Germinal center (tissue), 1 donor: ENCODE measurements at places on chromosomes 7 and 10.

DNA sequence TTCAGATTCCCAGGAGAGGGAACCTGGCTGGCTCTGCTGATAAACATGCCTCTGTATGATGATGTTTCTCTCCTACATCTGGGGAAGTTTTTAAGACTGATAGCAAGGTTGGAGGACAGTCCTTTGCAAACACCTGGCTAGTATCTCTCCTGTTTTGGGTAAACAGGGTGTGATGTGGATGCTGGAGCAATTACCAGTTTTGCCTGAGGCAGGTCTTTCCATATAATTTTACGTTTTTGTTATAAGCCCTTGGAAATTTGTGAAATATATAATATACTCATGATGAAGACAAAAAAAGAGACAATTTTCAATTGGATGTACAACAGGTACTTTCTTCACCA lies 138.6 kb downstream of the ADAM22 start:
- DNase-seq = no peak

GRCh38 chr10:88082806-88083596 lies 219.6 kb downstream of the PTEN start:
- DNase-seq = peak; percentile 54

GRCh38 chr7:158361326-158361946 lies 226.2 kb downstream of the PTPRN2 start:
- no peak for DNase-seq

DNA sequence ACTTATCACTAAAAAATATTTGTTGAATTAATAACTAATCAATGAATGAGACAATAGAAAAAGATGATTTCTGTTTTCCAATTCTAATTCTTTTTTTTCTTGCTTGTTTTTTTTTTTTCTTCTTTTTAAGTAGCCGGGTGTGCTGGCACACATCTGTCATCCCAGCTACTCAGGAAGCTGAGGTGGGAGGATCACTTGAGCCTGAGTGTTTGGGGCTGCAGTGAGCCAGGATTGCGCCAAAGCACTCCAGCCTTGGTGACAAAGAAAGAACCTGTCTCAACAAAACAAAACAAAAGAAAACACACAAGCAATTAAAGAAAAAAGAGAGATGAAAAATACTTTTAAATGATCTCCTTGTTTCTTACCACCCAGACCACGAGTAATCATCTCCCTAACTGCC lies 1109.3 kb downstream of the REEP3 start:
- DNase-seq = no peak

DNA sequence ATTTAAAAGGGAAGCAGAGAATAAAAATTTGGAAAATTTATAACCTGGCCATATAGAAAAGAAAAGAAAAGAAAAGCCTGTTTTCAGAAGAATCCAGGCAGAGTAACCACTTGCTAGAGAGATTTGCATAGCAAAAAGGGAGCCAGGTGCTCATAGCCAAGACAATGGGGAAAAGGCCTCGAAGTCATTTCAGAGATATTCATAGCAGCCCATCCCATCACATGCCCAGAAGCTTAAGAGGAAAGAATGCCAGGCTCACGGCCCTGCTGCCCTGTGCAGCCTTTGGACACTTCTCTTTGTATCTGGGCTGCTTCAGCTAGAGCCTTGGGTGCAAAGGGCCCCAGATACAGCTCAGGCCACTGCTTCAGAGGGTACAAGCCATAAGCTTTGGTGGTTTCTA lies 159.8 kb downstream of the CCDC7 start:
- no peak for DNase-seq

DNA sequence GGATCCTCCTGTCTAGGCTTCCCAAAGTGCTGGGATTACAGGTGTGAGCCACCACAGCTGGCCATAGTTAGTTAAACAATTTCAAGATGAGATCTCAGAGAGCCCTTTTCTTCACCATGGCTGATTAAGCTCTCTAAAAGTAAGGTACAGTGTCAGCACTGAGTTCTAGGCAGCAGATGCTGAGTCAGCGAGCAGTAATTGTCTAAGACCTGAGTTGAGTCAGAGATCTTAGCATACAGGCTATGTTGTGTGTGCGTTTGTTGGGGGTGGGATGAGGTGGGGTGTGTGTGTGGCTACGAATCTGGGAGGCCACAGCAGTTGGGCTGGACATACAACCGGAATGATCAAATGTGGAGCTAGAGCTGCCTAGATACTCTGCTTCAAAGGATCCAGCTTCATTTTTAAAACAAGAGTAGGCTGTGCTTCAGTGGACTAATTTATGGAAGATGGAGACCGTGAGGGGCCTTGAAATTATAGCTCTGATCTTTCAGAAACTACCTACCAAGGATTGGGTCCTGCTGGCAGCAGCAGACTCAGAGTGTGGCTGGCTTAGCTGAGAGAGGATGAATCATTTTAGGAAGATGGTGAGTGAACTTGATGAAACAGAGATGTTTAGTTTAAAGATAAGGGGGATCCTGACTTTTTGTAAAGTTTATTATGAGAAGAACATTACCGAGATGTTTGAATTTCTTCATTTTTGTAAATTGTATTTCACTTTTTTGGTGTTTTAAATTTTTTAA lies 17.5 kb upstream of the MTPN start:
- DNase-seq = no peak

GRCh38 chr10:74922921-74923320 lies 96.5 kb downstream of the KAT6B start:
- no peak for DNase-seq

DNA sequence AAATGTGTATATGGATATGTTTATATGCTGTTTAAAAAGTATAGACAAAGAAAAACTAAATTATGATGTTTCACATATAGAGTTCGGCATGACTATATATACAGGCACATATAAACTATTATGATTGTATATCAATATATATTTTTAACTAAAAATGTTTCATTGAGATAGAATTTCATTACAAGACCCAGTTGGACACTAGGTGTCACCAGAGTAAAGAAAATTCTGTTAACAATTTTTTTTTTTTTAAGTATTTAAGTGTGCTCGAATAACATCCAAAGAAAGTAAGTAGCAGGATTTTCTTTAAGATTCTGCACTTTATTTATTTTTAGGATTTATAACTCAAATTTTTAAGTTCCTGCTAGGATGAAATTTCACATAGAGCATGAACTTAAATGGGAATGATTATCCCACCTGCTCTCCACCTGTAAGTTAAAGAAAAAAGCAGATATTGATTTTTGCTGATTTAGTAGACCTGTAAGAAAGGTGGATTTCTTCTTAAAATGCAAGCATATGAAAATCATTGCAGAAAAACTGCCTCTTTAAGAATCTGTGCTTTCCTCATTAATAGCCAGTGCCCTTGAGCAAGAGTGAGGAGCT lies 961.5 kb downstream of the PCDH15 start:
- no peak for DNase-seq

DNA sequence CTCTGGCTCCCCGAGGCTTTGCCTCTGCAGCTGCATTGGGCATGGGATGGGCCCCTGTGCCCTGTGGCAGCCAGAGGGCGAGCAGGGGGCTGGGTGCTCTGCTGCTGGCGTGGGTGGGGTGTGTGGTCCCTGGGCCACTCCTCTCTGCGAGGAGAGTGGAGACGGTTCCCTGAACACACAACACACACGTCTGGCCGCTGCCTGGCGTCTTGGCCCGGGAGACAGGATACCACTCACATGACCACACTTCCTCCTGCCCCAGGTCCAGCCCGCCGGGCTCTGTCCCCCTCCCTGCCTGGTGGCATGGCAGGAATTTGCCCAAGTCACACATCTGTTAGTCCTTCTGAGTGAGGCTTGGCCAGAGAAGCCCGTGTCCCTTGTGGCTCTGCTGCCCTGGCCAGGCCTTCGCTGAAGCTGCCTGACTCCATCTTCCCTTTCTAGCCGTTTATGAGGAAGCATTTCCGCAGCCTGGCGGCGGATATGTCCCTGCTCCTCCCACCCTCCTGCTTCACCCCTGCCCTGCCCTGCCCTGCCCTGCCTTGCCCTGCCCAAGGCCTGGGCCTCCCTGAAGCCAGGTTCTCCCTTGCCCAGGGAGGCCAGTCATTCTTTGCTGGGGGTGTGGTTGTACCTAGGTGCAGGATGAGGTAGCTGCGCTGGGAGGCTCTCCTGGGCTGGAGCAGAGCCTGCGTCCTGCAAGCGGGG lies 3.0 kb downstream of the BRI3 start:
- DNase-seq = no peak

DNA sequence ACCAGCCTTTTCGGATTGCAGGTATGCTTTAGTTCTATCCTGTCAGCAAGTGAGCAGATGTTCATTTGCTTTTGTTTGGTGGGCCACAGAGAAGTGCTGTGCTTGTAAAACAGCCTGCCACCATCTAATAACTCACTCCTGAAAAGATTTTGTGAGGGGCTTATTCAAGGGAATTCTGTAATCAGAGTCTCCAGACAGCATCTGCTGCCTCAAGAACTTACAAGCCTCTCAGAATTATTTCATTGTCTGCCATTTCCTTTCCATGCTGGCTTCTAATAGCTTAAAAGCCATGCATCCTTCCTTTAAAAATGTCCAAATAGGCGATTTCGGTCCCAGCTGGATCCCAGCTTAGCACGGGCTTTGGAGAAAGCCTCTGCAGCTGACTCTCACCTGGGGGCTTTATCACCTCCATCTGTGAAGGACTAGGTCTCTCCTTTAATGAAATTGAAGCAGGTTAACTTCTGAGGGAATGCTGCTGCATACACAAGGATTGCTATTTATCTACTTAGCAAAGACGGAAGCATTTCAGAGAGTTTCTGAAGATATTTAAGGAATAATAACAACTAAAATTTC lies 48.0 kb downstream of the MALRD1 start:
- DNase-seq = no peak

DNA sequence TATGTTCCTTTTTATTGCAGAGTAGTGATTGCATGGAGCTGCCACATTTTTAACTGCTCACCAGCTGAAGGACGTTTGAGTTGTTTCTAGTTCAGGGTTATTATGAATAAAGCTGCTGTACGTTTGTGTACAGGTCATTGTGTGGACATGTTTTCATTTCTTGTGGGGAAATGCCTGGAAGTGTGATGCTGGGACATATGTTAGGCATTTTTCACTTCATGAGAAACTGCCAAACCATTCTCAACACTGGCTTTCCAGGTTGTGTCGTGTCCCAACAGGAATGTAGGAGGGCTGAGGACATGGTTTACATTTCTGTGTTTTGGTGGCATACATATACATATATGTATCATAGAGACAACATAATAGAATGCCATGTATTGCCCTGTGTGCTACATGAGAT lies 73.0 kb downstream of the NEURL1 start:
- no peak for DNase-seq

DNA sequence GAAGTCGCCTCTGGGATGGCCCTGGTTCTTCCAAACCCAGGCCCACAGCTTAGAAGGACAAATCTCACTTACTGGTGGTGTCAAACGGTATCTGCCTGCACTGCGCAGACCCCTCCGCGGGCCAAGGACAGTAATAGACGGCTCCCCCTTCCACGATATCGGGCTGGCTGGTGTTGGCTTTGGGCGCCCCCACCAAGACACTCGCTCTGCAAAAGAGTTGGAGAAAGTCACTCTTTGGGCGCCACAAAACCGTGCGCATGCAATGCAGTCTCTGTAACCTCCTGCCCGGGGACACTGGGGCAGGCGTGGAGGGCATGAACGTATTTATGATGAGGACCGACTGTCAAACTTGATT lies 1.1 kb downstream of the ITGA8 start:
- DNase-seq = no peak

- no peak for DNase-seq
Measured at GRCh38 chr7:106405697-106406141, 120.9 kb upstream of the NAMPT start.

DNA sequence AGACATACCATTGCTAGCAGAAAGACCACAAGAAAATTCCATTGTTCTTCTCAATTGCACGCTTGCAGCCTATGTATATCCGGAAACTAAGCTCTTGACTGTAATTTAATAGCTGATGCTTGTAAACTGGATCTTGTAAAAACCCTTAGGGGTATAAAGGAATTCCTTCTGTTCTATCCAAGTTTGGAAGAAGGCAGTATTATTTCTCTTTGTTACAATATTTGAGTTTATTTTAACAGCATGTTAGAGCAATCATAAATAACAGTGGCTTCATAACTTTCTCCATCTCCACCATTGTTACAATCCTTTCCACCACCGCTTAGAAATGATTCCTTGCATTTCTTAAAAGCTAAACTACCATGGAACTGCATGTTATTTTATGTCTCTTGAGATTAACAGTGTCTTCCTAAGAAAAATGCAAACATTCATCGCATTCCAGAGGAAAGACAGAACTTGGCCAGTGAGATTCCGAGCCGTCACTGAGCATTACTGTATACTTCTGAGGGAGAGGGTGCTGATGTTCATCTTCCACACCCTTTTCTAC lies 92.5 kb downstream of the TRIL start:
- DNase-seq = no peak

GRCh38 chr7:105021352-105021751 lies 7.3 kb downstream of the KMT2E start:
- no peak for DNase-seq

- no peak for DNase-seq
Measured at GRCh38 chr7:77426052-77426404, 9.9 kb upstream of the GSAP start.

GRCh38 chr7:50543776-50544442 lies 21.3 kb downstream of the DDC start:
- no peak for DNase-seq

- DNase-seq = no peak
Measured at GRCh38 chr7:116687801-116688201, 15.8 kb downstream of the MET start.

DNA sequence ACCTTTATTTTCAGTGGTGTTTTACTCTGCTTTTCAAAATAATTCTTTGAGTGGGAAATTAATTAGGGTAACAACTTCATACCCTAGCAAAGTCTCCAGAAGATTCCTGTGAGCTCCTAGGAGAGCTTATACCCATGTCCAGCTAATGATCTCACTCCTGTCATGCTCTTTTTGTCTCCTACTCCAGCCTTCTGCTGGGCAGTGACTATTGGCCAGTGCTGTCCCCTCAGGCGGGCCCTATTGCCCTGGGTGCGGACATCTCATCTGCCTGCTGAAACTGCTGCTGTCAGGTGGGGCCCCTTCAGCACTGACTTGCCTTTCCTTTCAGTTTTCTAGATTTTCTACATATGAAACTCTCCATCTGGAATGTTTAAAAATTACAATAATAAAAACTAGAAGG lies 80.3 kb downstream of the EBLN1 start:
- no peak for DNase-seq

DNA sequence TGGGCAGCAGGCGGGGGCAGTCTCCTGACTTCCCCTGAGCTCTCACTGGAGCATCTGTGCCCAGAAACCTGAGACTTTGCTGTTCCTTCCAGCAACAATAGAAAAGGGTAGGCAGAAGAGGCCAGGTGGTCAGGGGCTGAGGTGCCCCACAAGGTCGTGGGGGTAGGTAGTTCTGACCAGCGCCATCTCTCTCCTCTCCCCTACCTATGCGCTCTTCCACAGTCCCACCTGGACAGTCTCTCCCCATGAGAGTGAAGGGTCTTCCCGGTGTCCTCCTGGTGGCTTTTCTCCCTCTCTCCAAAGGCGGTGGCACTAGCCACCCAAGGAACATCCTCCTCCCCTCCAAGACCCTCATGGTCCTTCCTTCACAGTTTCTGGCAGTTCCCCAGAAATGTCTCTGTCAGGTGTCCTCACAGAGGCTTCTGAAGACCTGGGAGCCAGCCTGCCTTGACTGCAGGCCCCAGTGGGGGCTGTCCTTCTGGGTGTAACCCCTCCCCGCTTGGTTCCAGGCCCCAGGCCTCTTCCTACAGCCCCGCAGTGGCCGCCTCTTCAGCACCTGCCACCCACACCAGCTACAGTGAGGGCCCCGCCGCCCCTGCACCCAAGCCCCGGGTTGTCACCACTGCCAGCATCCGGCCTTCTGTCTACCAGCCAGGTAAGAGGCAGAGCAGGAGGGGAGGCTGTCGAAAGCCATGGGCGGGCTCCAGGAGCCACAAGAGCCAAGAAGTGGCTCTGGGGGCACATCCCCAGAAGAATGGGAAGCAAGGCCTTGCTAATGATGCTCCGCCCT lies 41.3 kb downstream of the LDB3 start:
- no peak for DNase-seq

GRCh38 chr7:43666938-43667337 lies 62.4 kb downstream of the COA1 start:
- no peak for DNase-seq
